ENCODE measurements at places on chromosomes 13 and 19. TPM values are rescaled to one million over a fixed set of nuclear protein-coding genes. Genes with fewer than 3 reads are reported as not detected.

Gene APOC4
- total RNA-seq: not detected

Gene CLEC17A
- not detected for total RNA-seq

Gene CEACAM8
- total RNA-seq: not detected

Gene SERPINE3
- not detected for total RNA-seq

DNA sequence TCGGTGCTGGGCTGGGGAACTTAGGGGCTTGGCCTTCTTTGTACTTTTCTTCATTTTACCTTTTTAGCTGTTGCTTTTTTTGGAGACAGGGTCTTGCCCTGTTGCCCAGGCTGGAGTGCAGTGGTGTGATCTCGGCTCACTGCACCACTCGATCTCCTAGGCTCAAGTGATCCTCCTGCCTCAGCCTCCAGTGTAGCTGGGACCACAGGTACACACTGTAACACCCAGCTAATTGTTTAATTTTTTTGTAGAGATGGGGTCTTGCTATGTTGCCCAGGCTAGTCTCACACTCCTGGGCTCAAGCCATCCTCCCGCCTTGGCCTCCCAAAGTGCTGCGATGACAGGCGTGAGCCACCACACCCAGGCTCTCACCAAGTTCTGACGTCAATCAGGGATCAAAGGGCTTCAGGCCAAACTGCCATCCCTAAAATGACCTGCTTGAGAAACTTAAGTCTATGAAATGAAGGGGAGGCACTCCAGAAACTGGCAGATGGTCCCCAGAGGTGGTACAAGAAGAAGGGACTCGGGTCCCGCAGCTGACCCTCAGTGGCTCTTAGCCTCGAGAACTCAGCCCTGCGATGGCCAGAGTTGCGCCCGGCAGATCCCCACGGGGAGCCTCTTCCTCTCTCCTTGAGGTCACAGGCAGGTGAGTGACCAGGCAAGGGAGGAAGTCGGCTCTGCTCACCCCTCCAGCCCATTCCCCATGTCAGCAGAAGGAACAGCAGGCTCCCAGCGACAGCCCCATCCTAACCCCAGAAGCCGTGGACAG lies 61.7 kb downstream of the GNG7 start:
- H3K36me3 ChIP-seq: no peaks in the 10 kb centered on the region
- no peak overlapping the region for H3K27ac ChIP-seq
- no peak for DNase-seq

DNA sequence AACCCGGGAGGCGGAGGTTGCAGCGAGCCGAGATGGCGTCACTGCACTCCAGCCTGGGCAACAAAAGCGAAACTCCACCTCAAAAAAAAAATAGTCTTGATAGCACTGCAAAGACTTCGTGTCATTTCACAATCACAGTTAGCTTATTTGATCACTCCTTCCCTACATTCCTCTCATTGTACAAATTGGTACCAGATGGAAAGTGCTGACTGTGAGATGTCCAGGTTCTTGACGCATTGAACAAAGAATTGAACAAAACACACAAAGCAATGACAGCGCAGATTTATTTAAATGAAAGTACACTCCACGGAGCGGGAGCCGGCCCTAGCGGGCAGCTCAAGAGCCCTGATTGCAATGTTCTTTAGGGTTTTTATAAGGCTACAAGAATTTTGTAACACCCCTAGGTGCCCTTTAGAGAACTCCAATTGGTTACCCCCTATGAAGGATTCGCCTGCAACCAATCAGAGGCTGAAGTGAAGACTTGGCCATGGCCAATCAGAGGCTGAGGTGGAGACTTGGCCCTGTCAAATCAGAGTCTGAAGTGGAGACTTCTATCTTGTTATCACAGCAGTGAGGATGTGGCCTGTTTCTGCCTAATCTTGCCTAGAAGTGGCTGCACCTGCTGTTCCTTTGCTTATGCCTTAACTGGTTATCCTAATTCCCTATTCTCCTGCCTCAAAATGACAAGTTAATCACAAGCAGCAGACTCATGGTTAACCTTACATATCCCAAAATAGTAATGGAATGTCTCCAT lies 16.7 kb downstream of the ZNF556 start:
- no peaks in the 10 kb centered on the region for H3K36me3 ChIP-seq
- no peak overlapping the region for H3K4me3 ChIP-seq
- H3K27ac ChIP-seq: no peak overlapping the region
- H3K4me1 ChIP-seq: no peaks in the 10 kb centered on the region

GRCh38 chr13:55727683-55728082 lies 1413.0 kb upstream of the PRR20A start:
- H3K4me1 ChIP-seq: no peaks in the 10 kb centered on the region
- no peak overlapping the region for H3K27ac ChIP-seq
- H3K27me3 ChIP-seq: no peaks in the 10 kb centered on the region
- H3K4me3 ChIP-seq: no peak overlapping the region
- no peak for DNase-seq

DNA sequence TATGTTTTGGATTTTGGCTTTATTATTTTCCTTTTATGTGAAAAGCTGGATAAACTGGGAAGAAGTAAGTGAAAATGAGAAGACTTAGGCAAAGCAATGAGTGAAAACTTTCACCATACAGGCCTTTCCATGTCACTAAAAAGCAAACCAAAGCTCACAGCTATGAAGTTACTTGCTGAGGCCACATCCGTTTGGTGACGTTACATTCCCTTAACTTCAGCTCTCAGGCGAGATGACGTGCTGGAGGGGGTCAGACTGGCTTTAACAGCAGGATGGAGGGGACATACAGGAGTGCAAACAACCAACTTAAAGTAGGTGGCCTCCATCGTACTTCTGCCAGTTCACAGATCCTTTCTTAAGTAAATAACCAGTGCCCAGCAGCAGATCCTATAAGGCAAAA lies 522.3 kb downstream of the MYO16 start:
- no peaks in the 10 kb centered on the region for H3K27me3 ChIP-seq
- H3K27ac ChIP-seq: peak overlapping the region; percentile 79
- no peak overlapping the region for H3K4me3 ChIP-seq
- DNase-seq: no peak
- peaks cover 53% of the 10 kb centered on the region for H3K4me1 ChIP-seq

DNA sequence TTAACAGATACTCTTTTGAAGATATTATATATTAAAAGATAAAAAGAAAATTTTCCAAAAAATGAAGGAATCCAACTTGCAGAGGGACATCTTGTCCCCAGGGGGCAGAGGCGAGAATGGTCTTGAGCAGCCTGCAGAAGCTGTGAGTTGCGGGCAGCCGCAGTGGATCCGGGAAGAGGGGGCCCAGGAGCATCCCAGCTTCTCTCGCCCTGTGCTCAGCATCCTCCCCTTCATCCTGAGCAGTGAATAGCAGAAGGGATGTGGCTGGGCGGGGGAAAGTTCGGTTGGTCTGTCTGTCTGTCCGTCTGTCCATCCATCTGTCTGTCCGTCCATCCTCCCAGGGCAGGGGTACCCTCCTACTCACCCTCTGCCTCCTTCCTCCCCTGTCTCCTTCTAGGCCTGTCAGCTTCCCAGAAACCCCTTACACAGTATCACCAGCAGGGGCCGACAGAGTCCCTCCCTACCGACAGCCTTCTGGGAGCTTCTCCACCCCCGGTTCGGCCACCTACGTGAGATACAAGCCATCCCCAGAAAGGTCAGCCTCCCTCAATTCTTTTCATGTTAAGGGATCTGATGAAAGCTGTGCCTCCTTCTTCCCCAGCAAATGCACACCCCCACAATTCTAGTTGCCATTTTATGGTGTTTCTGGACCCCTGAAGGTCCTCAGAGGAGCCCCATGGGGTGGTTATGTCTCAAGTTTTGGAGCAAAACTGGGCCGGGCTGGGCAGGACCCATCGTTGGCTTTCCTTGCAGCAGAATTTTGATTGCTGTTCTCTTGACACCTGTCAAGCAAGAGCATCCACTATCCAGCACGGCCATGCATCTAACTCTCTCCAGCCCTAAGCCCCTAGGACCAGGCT lies 81.6 kb downstream of the DPF1 start:
- H3K27me3 ChIP-seq: no peaks in the 10 kb centered on the region
- no peak overlapping the region for H3K4me3 ChIP-seq
- no peaks in the 10 kb centered on the region for H3K36me3 ChIP-seq
- H3K4me1 ChIP-seq: no peaks in the 10 kb centered on the region

DNA sequence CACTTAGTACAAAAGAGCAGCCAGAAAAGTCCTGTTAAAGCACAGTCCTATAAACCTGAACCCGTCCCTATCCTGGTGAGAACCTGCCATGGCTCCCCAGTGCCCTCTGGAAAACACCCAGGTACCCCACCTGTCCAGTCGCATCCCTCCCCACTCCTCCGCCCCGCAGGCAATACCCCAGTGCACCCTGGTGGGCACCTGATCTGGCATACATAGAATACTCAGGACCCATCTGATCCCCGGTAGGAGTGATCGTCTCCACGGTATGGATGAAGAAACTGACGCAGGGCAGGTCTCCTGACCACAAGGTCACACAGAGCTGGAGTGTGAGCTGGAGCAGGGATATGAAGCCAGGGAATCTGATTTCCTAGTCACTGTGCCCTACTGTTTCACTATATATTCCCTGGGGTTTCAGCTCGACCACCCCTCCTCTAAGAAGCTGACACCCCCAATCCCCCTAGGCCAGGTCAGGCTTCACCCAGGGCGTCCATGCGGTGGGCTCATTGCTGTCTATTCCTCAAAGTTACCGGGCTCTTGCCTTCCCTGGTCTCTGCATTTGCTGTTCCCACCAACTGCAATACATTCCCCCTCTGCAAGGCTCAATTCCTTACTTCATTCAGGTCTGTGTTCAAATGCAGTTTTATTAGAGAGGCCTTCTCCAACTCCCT lies 12.6 kb downstream of the FBXO46 start:
- H3K4me3 ChIP-seq: peak overlapping the region; percentile 72
- no peaks in the 10 kb centered on the region for H3K36me3 ChIP-seq

GRCh38 chr19:2254064-2254872 lies 1.9 kb downstream of the JSRP1 start:
- no peak overlapping the region for H3K4me3 ChIP-seq
- H3K27me3 ChIP-seq: no peaks in the 10 kb centered on the region
- H3K27ac ChIP-seq: no peak overlapping the region
- no peaks in the 10 kb centered on the region for H3K36me3 ChIP-seq
- no peaks in the 10 kb centered on the region for H3K4me1 ChIP-seq

- DNase-seq: no peak
- H3K4me3 ChIP-seq: no peak overlapping the region
- H3K27me3 ChIP-seq: peaks cover 20% of the 10 kb centered on the region
- no peaks in the 10 kb centered on the region for H3K36me3 ChIP-seq
- no peaks in the 10 kb centered on the region for H3K4me1 ChIP-seq
These were observed 30.7 kb upstream of the VSTM2B start for GRCh38 chr19:29495091-29495490.

- no peak overlapping the region for H3K4me3 ChIP-seq
- H3K36me3 ChIP-seq: no peaks in the 10 kb centered on the region
- H3K4me1 ChIP-seq: no peaks in the 10 kb centered on the region
- no peak for DNase-seq
- H3K27ac ChIP-seq: no peak overlapping the region
These were observed 1200.6 kb downstream of the UQCRFS1 start for GRCh38 chr19:28012361-28012760.

DNA sequence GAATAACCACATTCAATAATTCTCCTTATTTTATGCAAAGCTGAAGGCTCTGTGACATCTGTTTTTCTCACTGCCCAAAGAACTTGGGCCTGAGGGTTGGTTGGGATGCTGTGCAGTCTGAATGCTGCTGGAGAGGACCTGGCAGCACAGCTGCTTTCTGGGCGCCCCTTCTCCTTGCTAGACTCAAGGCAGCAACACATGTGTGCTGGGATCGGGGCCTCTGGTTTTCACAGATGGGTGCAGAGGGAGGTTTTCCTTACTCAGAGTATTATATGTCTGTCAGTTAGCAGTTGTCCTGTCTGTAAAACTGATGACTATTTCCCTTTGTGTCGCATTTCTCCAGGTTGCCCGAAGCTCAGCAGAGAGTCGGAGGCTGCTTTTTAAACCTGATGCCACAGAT lies 53.2 kb upstream of the TEX29 start:
- no peak overlapping the region for H3K4me3 ChIP-seq
- no peak overlapping the region for H3K27ac ChIP-seq
- no peaks in the 10 kb centered on the region for H3K36me3 ChIP-seq
- H3K4me1 ChIP-seq: no peaks in the 10 kb centered on the region
- no peaks in the 10 kb centered on the region for H3K27me3 ChIP-seq
- no peak for DNase-seq

All from Panc1 (cell line).